ENCODE measurements at places on chromosomes 2 and 18. TPM values are rescaled to one million over a fixed set of nuclear protein-coding genes. Genes with fewer than 3 reads are reported as not detected.

Gene AQP12B
- polyA plus RNA-seq: not detected

Gene CCDC88A
- polyA plus RNA-seq: 21.3 TPM

Gene CCDC85A
- polyA plus RNA-seq: 0.30 TPM

Gene BUB1
- 38.2 TPM for polyA plus RNA-seq

Gene ABCA12
- polyA plus RNA-seq: 0.38 TPM

Gene RUFY4
- not detected for polyA plus RNA-seq

Gene STAT4
- polyA plus RNA-seq: 11.6 TPM

Gene TMEM169
- 0.82 TPM for polyA plus RNA-seq

Gene DCDC2C
- polyA plus RNA-seq: not detected

Gene ZCCHC2
- 7.6 TPM for polyA plus RNA-seq

Gene CROCC2
- polyA plus RNA-seq: not detected

Gene GCG
- not detected for polyA plus RNA-seq

Gene SS18
- 59.0 TPM for polyA plus RNA-seq

Gene MAPK4
- 0.01 TPM for polyA plus RNA-seq

Gene FZD7
- polyA plus RNA-seq: 4.9 TPM

Gene L3MBTL4
- 0.03 TPM for polyA plus RNA-seq

Gene DIPK1C
- not detected for polyA plus RNA-seq

Gene FAM136A
- polyA plus RNA-seq: 119 TPM

Gene PMAIP1
- 9.7 TPM for polyA plus RNA-seq

Measured in A549 (cell line).